Activated T-cell treated with anti-CD3 and anti-CD28 coated beads, Interleukin-2, amount 50 U/mL, for 4 hours (primary cell): ENCODE measurements at places on chromosomes 11 and 22.

DNA sequence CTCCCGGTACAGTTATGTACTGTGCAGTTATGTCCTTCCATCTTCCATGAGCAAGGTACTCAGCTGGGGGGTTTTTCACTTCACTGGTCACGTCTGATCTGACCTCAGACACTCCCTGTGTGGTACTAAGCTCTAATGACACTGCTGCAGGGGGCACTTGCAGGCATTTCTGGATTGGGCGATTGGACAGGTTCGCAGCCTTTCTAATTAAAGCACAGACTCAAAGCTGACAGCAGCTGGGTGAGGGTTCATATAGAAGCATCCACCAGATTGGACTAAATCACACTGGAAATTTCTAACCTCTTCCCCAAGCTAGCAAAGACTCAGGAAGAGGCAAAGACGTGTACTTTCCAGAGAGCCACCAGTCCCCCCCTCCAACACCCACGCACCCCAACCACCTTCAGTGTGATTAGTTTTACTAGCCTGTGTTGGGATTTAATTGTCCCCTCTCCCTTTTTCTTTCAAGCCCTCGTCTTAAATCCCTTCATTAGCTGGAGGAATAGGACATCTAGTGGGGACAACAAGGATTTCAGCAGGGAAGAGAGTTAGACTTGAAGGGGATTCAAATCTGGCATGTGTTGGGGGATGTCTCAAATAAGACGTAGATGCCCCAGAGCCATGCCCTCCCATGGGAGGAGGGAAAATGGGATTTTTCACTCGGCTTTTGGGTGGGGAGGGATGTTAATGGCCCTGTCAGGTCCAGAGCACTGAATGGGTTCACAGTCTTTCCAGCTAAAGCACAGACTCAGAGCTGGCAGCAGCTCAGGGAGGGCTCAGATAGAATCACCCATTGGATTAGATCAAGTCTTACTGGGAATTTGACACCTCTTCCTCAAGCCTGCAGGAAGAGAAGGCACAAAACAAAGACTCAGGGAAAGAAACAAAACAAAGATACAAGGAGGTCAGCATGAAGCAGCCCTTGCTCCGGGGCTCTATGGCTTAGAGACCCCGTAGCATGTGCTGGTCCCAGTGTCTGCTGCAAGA, 10.9 kb downstream of the INS start:
- DNase-seq = no peak

GRCh38 chr11:91299980-91300379, 924.6 kb upstream of the FAT3 start:
- no peak for DNase-seq

DNA sequence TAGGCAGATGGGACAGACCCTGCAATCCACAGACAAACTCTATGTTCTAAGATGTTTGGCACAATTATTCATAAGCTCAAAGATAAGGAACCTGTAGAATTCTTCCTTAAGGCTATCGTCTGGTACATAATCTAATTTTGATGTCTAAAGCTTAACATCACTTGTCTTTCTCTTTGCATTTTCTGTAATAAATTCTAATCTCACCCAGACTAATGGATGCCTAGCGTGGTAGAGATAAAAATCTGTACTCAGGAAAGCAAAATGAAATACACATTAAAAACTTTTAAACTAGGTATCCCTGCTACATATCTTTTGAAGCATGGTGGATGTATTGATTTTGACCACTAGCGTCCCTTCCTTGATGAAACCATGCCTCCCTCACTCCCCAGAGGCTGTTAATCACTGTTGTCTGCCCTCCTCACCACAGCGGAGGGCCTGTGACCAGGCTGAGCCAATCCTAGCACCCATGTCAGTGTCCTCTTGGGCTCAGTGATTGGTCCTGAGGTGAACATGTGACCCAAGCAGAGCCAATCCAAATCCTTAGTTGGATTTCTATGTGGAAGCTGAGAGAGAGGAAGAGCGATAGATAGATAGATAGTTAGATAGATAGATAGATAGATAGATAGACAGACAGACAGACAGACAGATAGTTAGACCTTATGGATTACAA, 82.2 kb upstream of the GRK3 start:
- DNase-seq = no peak

DNA sequence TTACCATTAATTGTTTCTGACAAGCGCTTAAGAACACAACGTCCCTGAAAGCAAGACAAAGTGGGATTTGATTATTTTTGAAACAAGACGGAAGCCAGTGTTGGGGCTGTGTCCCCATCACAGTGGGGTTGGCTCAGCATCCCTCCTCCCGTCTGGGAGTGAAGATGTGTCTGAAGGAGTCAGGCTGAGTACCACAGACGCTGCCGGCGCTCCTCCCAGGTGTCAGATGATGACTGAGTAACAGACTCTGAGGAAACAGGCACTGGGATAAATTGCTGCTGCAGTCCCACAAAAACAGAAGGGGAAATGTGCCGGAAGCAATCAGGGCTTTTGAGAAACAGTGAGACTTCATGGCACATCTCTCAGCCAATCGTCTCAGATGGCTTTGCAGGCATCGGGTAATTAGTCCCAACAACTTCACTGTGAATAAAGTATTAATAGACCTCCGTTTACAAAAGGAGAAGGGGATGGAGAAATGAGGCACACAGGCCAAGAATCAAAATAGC, 266.7 kb downstream of the OPCML start:
- no peak for DNase-seq

DNA sequence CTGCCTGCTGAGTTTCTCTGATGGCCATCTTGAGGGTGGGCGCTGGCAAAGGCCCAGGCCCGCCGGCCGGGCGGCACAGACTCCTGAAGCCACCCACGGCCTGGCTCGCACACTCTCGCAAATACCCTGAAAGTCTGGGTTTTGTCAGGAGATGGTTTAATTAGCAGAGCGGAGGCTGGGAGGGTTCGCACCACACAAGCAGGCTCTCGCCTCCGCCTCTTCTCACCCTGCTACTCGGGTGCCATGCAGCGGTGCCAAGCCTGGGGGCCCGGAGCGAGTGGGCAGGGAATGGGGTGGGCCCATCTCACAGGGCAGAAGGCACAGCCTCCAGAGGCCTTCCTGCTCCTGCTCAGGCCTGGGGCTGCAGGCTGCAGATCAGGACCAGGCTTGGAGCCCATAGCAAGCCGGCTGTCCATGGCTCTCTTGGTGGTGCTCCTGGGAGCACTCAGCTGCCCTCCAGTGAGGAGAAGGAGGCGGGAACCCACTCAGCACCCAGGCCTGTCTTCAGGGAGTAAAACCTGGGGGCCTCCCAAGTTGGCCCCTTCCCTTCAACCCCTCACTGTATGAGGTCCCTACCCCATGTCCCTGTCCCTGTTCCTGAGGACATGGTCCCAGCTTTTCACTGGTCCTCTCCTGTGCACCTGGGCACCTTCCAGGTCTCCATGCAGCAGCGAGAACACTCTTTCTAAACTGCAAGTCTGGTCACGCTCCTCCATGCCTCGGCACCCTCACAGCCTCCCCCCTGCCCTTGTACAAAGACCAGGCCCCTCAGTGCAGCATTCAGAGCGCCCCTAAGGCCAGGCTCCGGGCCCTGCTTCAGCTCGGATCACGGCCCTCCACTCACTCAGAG, 62.0 kb downstream of the FLRT1 start:
- no peak for DNase-seq
